ENCODE measurements at places on chromosomes 12 and 14.

DNA sequence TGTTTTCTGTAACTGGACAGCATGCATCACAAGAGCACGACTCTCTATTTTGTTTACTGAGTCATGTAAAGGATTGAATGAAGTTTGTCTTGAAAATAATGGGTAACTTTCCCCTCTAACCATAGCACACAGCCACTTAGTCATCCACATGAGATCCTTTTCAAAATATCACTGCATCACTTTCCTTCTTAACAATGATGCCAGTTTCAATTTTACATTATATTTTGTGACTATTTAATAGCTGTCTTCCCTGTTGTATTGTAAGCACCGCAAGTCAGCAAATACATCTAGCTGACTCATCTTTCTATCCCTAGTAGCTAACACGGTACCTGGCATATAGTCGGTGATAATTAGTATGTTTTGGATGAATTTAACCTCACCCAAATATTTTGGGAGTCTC lies 83.3 kb upstream of the PPM1H start:
- no peak for DNase-seq

DNA sequence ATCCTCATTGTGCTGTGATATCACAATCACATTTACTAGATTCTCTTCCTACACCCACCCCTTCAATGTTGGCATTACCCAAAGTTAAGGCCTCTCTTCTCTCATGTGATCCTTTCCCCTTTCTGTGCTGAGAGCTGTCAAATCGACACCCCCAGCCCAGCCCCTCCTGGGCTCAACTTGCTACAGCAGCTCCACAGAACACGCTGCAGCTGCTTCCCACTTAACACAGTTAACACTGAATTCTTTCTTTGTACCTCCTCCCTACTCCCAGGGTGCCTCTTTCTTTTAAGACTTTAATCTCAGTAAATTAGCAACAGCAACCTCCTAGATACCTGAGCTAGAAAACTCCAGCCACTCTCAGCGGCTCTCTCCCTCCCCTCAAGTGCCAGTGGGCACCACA lies 17.8 kb downstream of the SPTB start:
- no peak for DNase-seq

- DNase-seq: no peak
Observed at GRCh38 chr12:47207829-47208248, 128.1 kb upstream of the AMIGO2 start.

- DNase-seq: no peak
Observed at GRCh38 chr14:105171004-105171673, 2.6 kb upstream of the JAG2 start.

DNA sequence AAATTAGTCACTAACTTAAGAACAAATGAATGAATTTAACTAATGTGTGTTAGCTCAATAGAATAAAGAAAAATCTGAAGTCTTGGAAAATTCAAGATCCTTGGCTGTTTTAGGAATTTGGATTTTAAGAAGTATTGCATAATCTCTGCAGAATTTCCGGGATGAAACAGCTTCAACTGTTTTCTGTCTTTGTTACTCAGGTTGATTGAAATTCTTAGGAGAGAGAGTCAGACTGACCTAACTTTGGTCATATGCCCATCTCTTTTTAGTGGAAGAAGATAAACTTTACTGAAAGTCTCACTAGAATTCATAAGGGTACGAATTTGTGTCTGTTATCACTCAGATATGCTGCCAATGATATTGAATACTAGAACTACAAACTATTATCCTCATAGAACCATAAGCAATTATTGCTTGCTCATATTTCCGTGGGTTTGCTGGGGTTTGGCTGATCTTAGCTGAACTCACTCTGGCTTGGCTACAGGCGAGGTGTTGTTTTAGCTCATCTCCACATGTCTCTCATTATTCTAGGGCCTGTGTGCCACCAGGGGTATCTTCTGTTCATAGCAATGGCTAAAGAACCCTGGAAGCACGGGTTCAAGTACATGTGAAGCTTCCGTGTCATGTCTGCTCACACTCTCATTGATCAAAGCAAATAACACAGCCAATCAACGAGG lies 257.4 kb upstream of the NOVA1 start:
- DNase-seq: no peak

- DNase-seq: no peak
Observed at GRCh38 chr12:23424685-23425084, 524.8 kb downstream of the SOX5 start.

- no peak for DNase-seq
Observed at GRCh38 chr12:69553628-69554248, 31.5 kb upstream of the CCT2 start.

DNA sequence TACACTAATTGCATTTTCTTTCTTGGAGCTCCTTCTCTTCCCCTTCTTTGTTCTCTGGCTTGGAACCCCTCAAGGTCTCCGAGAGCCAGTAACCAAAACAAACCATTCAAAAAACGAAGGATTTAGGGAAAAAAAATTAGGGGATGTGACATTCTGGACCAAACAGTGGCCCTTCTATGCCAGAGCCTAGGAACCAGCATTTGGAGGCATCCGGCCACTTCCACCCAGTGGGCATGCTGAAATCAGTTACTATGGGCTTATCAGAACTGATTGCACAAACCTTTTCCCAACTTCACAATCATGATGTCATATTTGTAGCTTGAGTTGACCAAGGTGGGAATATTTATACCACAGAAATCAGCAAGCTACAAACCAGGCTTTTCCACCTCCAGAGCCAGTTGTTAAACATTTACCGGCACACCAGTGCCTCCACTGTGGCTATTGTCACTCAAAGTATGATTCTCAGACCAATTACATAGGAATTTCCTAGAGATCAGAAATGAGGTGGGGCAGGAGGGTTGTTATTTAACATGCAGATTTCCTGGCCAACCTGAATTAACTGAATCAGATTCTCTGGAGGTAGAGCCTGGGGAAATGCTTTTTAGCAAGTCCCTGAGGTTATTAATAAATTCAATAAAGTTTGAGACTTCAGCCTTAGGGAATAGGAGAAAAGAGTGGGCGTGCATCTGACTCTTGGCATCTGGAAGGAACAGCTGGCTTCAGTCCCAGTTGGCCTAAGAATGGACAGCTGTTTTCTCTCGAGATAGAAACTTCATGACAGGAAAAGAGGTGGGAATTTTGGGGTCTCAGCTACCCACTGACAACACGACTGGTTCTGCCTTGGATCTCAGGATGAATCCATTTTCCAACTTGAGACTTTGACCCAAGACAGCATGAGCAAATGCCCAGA lies 273.9 kb downstream of the ZFP36L1 start:
- no peak for DNase-seq

DNA sequence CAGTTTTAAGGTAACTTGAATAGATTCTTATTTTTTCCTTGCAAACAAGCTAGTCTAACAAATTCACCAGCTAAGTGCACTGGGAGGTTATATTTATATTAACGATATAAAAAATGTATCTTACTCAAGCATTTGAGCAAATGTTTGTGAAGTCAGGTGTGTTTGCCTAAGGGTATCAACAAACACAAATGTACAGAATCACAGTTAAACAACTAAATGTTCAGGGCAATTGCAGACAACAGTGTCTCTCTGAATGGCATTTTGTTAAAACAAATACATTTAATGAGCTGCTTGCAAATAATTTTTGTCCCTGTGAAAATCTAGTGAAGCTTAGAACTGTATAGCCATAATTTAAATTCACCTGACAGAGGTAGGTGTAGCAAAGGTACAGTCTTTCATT lies 28.2 kb upstream of the FLRT2 start:
- DNase-seq: no peak

DNA sequence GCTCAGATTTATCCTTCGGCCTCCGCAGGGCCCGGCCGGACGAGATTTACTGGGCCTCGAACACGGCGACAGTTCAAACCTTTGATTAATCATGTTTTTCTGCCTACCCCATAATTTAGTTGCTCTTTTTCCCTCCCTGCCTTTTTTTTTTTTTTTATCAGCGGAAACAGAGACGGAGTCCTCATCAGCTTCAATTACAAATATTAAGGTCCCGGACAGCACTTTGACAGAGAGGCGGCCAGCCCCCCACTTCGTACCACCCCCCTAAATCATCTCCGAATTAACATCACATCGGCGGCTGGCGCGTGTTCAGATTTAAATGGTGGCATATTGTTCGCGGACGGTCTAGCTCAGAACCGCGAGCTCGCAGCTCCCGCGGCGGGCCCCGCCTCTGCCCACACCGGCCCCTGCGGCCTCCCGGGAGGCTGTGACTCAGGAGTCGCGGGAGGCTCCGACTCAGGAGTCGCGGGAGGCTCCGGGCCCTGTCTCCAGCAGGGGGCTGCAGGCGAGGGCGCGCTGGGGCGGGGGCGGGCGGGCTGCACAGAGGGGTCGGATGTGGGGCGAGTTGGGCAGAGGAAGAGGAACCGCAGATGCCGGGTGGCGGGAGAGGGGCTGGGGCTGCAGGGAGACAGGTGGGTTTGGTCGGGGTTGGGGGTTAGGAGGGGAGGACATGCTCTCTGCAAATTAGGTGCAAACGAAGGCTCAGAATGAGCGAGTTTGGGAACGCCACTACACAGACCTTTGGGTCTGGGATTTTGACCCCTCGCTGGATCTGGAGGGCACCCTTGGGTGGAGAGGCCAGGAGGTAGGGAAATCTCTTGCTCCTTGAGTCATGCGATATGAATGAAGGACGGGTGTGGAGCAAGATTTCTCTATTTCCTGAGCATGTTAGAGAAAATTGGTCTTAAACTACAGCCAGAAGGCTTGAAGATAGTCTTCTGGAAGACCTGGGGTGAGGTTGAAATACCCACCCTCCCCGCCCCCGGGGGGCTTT lies 19.6 kb upstream of the ATP5MC2 start:
- DNase-seq: peak; percentile 48

DNA sequence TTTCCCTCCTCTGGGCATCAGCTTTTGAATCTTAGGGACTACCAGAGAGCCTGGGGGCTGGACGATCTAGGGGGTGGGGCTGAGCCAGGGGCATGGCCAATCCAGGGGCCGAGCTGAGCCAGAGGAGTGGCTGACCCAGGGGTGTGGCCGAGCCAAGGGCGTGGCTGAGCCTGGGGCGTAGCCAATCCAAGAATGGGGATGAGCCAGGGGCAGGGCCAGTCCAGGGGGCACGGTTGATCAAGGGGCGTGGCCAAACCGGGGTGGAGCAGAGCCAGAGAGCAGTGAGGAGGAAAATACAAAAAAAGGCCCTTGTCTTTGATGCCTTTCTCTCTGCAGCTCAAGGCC lies 219.3 kb upstream of the NOS1 start:
- DNase-seq: peak; percentile 0

DNA sequence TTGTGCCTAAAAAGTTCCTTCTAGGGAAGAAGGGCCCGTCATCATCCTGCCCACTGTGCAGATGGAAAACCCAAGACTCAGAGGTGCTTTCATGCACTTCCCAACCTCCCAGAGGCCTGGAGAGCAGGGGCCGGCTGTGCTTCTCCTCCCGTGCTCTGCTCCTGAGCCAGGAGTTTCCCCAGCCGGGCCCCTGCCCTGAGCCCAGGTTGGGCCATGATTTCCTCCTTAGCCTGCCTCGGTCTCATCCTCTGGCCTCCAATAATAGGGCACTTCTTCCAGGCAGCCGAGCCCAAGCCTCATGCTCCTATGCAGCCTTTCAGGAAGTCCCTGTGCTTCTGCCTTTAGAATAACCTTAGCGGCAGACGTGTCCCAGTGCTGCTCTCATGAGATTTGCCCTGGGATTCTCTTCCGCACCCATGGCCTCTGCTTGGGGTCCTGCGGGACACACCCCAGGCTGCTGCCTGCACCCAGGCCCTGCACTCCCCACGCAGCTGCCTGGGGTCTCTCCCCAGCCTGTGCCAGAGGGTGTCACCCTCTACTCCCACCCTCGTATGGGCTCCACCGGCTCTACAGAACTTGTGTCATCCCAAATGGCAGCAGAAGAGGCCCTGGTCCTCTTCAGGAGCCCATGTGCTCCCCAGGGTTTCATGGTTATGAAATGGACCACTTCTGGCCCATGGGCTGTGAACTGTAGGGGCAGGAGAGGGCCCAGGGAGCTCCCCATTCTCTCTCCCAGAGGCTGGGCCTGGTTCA lies 359.3 kb downstream of the ADGRD1 start:
- no peak for DNase-seq

DNA sequence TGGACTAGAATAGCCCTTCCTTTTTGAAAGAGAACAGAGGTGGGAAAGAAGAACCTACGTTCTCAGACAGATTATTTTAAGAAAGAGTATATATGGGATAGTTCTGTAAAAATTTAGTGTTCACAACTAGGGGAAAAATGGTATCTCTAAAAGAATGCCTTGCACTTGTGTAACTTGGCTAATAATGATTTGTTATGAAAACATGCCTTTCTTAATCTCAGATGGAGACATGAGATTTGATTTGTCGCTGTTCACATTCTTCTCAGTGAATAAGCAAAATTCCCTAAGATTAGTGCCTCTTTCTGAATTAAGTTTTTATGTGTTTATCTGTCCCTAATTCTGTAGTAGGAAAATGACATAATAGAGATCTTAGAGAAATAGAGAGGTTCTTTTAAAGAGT lies 100.8 kb downstream of the USP15 start:
- DNase-seq: no peak

GRCh38 chr14:30991408-30991807 lies 34.0 kb upstream of the AP4S1 start:
- DNase-seq: no peak

GRCh38 chr12:69442894-69443293 lies 27.3 kb upstream of the FRS2 start:
- no peak for DNase-seq

DNA sequence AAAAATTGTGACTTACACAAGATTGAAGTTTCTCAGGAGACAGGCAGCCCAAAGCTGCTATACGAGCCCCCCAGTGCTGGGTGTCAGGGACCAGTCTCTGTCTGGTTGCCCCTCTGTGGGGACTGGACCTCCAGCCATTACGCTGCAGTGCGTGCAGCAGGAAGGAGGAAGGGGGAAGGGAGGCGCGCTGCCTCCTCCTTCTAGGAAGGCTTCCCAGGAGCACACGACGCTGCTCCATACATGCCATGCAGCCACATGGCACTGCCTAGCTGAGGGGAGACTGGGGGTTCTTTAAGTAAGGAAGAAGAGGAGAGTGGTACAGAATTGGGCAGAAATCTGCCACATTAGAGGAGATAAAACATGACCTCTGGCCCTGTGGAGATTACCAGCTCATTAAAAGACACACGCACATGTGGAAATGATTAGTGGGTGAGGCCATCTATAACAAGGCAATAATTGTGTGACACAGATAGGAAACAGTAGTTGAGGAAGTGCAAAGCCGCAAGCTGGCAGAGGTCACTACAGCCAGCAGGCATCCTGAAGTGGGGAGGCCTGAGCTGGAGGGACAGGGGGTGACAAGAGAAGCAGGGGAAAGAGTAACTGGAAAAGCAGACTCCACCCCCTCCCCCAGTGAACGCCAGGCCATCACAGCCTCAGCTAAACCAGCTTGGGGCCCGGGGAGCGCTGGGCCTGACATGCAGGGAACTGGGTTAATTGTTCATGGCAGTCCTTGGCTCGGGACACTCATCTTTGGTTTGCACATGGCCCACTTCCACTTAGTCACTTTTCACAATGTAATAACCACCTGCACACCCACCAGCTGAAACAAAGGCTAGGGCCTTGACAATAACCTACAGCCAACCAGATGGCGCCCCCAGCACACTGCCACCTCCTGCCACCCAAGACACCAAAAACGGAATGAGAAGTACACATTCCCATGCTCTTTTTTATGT lies 39.6 kb downstream of the CCDC88C start:
- DNase-seq: peak; percentile 43
